ENCODE measurements at places on chromosomes 5 and 9.
A peak's percentile ranks its signal among the peaks of the same experiment; 100 is the strongest.

GRCh38 chr9:35518225-35518821 is 28.4 kb downstream of the RUSC2 start:
- H3K27ac ChIP-seq = peak overlapping the region; percentile 54
- H3K4me1 ChIP-seq = peaks cover 46% of the 10 kb centered on the region
- no peaks in the 10 kb centered on the region for H3K36me3 ChIP-seq
- no peaks in the 10 kb centered on the region for H3K27me3 ChIP-seq
- peak; percentile 83 for DNase-seq

- no peak overlapping the region for H3K27ac ChIP-seq
- no peaks in the 10 kb centered on the region for H3K4me1 ChIP-seq
- H3K36me3 ChIP-seq = no peaks in the 10 kb centered on the region
- H3K4me3 ChIP-seq = no peak overlapping the region
- peaks cover 21% of the 10 kb centered on the region for H3K27me3 ChIP-seq
Measured at GRCh38 chr5:66427139-66427442, 169.1 kb upstream of the MAST4 start.

GRCh38 chr9:90961375-90961774 is 159.8 kb downstream of the SYK start:
- H3K4me1 ChIP-seq = no peaks in the 10 kb centered on the region
- H3K4me3 ChIP-seq = no peak overlapping the region
- no peak overlapping the region for H3K27ac ChIP-seq

DNA sequence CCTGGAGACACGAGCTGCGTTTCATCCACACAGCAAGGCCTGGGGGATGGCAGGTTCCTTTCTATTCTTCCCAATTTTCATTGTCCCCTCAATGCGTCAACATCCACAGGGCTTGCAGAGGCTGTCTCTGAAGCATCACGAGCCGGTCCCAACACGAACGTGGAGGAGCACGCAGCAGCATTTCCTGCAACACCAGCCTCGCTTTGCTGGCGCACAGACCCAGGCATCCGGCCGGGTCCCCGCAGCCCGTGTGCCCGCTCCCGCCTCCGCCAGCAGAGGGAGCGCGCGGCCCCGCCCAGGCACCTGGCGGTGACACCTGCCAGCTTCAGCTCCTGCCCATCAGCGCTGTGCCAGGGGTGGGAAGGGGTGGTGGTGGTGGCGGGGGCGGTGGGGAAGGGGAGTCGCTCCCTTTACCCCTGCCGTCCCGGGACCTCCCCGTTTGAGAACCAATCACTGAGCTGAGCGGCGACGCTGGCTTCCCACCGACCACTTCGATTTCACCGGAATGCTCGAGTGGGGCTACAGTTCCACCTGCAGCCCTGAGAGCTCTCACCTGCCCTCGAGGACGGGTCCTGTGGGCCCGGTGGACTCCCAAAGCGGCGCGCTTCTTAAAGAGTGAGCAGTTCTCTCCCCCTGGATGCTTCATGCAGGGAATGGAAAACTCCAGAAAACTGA is 464.5 kb downstream of the ICE1 start:
- no peak overlapping the region for H3K27ac ChIP-seq
- no peaks in the 10 kb centered on the region for H3K27me3 ChIP-seq
- H3K4me3 ChIP-seq = no peak overlapping the region
- no peak for DNase-seq

GRCh38 chr5:157747173-157747740 is 3.7 kb downstream of the LSM11 start:
- peaks cover 22% of the 10 kb centered on the region for H3K4me1 ChIP-seq
- DNase-seq = no peak
- no peaks in the 10 kb centered on the region for H3K36me3 ChIP-seq

- H3K27ac ChIP-seq = peak overlapping the region; percentile 43
- H3K27me3 ChIP-seq = no peaks in the 10 kb centered on the region
- no peak overlapping the region for H3K4me3 ChIP-seq
- no peak for DNase-seq
- peaks cover 22% of the 10 kb centered on the region for H3K4me1 ChIP-seq
Measured at GRCh38 chr9:127794001-127794791, 8.4 kb downstream of the CDK9 start.

- no peaks in the 10 kb centered on the region for H3K27me3 ChIP-seq
- no peak overlapping the region for H3K27ac ChIP-seq
- no peaks in the 10 kb centered on the region for H3K36me3 ChIP-seq
- no peak overlapping the region for H3K4me3 ChIP-seq
- H3K4me1 ChIP-seq = no peaks in the 10 kb centered on the region
Measured at GRCh38 chr5:162573758-162574157, 506.2 kb downstream of the GABRG2 start.

DNA sequence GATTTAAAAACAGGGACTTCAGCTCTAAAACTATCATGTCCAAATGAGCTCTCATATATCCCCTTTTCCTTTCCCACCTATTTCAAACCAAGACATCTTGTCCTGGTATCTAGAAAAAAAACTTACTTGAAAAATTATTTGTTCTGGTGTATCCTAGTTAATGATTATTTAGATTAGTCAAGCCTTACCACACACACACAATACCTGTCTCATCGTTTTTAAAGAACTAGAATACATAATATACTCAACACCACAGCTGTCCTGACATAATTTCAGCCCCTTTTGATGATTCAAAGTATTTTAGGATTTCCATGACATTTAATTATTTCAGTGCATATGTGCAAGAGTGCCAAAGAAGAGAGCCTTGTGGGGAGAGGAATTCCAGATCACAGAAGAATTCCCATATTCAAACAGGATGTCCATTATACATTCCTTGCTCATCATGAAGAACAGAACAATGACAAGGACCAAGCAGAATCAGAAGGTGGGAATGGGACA is 233.7 kb downstream of the SMARCA2 start:
- no peaks in the 10 kb centered on the region for H3K27me3 ChIP-seq
- DNase-seq = no peak
- H3K36me3 ChIP-seq = no peaks in the 10 kb centered on the region
- no peak overlapping the region for H3K4me3 ChIP-seq
- no peaks in the 10 kb centered on the region for H3K4me1 ChIP-seq

GRCh38 chr9:97660847-97661246 is 27.2 kb downstream of the NCBP1 start:
- H3K36me3 ChIP-seq = peaks cover 74% of the 10 kb centered on the region
- no peak overlapping the region for H3K27ac ChIP-seq
- DNase-seq = no peak
- no peak overlapping the region for H3K4me3 ChIP-seq

DNA sequence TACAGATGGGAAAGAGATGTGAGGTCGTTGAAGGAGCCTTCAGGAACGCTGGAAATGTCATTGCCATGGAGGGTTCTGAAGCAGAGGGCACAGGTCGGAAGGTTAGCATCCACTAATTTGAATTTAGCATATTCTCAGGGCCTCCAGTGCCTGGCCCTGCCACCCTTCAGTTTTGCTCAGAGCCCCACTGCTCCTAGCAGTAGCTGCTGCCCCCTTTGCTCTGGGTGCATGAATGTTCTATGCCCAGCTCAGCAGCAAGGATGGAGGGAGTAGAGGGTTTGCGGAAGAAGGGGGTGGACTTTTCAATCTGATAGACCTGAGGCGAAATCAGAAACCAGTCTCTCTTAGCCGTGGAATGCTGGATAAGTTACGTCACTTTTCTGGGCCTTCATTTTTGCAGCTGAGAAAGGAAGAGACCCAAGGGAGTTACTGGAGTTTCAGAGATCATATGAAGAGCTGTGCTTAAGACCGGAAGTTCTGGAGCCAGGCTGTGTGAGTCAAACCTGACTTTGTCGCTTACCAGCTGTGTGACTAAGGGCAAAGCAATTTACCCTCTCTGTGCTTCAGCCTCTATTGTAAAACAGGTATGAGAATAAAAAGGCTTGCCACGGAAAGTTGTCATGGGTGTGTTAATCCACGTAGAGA is 133.2 kb upstream of the PANK3 start:
- no peaks in the 10 kb centered on the region for H3K27me3 ChIP-seq
- H3K4me1 ChIP-seq = peaks cover 6% of the 10 kb centered on the region
- no peaks in the 10 kb centered on the region for H3K36me3 ChIP-seq
- H3K4me3 ChIP-seq = no peak overlapping the region
- peak; percentile 65 for DNase-seq

DNA sequence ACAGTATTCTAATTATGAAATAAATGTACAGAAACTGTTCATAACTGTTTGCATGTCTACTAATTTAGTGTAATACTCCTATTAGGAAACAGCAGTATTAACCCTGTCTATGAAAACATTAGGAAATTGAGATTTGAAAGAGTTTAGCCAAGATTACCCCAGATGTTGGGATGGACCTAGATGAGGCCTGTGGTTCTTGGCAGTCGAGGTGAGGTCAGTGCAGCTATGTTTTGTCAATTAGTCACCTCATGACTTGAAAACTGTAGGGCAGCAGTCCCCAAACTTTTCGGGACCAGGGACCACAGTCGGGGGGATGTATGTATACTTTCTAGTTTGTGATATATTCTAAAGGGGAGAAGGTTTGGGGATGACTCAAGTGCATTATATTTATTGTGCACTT is 4.7 kb downstream of the LNPEP start:
- H3K36me3 ChIP-seq = no peaks in the 10 kb centered on the region
- peaks cover 7% of the 10 kb centered on the region for H3K4me1 ChIP-seq
- no peak for DNase-seq
- no peak overlapping the region for H3K4me3 ChIP-seq
- no peaks in the 10 kb centered on the region for H3K27me3 ChIP-seq
- no peak overlapping the region for H3K27ac ChIP-seq
